ENCODE measurements at places on chromosomes 7 and 10. TPM values are rescaled to one million over a fixed set of nuclear protein-coding genes. Genes with fewer than 3 reads are reported as not detected.

DNA sequence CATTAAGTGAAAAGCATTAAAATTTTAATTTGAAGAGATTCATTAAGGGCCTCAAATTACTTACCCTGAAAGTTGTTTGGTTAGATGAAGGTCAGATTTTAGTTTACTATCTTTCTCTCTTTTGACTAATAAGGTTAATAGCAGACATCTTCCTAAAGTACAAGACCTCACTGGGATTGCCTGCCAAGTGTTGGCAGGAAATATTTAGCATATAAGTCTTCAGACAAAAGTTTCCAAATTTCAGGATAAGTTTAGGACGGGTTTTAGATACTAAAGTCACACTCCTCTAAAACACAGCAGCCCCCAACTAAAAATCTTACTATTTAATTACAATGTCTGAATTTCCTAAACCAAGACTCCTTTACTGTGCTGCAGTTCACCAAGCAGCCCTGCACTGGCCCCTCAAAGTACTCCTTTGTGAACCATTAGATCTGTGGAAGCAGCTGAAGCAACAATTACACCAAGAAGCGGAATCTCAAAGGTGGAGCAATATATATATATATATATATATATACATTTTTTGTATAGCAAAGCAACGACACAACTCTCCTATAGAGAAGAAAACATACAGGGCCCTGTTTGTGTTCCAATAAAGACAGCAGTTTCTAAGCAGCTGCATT, 91.2 kb upstream of the KCNIP2 start:
- DNase-seq: no peak

GRCh38 chr7:140229101-140229525, 52.3 kb upstream of the KDM7A start:
- DNase-seq: no peak

GRCh38 chr7:157389951-157390730, 53.3 kb downstream of the DNAJB6 start:
- DNase-seq: no peak

GRCh38 chr10:45374350-45375052, 485 bp downstream of the ALOX5 start:
- no peak for DNase-seq

The PRTFDC1 gene
- 2.2 TPM for total RNA-seq

The ORC5 gene
- total RNA-seq: 4.3 TPM

The CAMK1D gene
- total RNA-seq: 8.9 TPM

The SLC26A4 gene
- 0.13 TPM for total RNA-seq

The LRRC17 gene
- total RNA-seq: 2.5 TPM

Data from esophagus squamous epithelium (tissue), 5 donors.